ENCODE measurements at places on chromosomes 5 and 9.

GRCh38 chr5:1890296-1890695 lies 7.6 kb upstream of the IRX4 start:
- no peak for DNase-seq

DNA sequence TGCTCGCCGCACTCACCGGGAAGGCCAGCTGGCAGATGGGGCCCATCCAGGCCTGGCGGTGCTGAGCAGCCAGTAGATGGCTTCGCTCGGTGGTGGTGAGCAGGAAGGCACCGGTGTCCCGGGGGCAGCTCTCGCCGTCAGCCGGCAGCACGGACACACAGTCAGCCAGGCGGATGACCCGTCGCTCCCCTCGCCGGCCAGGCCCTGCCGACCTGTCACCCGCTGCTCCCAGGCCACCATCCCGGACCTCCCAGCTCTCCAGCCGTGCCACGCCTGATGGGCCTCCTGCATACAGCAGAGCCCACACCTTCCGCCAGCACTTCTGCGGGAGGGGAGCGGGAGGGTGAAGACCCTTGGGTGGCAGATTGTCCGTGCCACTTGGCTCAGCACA lies 1.4 kb downstream of the DOK3 start:
- DNase-seq = no peak

DNA sequence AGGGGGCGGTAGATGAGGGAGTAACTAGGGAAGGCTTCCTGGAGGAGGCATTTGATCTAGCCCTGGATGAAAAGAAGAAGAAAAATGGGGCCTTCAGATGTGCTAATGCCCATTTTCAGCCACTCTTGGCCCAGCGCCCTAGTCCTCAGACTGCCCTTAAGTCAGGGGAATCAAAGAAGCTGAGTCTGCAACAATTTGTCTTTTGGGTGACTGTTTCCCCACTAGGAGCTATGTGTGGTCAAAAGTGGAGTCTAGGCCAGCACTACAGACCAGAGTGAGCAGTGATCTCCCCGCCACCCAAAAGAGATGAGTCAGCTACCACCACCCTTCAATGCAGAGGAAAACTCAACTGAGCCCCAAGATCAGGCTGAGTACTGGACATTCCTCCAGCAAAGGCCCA lies 542.1 kb downstream of the BNC2 start:
- DNase-seq = no peak

GRCh38 chr5:28542987-28543386 lies 1504.6 kb upstream of the CDH9 start:
- DNase-seq = no peak

GRCh38 chr9:34954225-34954624 lies 3.9 kb upstream of the PHF24 start:
- no peak for DNase-seq

GRCh38 chr5:55492449-55492848 lies 42.3 kb downstream of the PLPP1 start:
- DNase-seq = no peak

- DNase-seq = no peak
These were observed 358.9 kb upstream of the RFX3 start for GRCh38 chr9:3884736-3885135.

DNA sequence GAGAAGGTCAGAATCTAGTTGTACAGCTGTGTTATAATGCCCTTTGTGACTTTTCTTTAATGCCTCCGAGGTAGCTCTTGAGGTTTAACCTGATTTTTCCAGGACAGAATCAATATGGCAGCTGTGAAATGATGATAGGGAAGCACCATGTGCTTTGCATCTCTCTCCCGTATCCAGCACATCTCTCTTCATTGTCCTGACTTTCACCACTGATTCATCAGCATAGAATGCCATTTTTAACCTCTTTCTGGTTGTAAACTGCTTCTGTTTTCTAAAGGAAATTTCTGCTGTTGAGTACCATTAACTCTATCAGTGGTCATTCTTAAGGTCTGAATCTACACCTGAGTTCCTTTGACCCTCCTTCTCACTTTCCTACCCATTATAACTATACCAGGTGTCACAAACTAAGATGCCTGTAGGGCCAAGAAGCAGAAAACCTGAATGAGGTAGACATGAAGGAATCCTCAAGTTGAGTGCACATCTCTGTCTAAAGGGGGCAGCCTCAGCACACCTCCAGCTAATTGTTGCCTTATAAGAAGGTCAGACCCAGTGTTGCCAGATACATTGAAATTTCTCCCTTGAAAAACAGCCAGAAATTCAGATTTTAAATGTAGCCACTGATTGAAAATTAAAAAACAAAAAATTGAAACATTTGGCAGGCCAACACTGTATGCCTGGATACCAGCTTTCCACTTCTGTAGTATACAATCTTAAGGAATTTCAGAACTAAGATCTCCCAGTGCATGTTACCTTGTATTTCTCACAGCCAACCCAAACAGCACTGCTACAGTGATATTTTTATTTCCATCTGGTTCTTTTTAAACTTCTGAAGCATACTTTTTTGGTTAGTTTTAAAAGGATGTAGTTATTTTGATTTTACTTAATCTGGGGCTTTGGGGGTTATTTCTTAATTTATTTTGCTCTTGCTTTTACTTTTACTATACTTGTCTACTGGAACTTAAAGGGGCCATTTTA lies 35.8 kb upstream of the TLX3 start:
- no peak for DNase-seq

DNA sequence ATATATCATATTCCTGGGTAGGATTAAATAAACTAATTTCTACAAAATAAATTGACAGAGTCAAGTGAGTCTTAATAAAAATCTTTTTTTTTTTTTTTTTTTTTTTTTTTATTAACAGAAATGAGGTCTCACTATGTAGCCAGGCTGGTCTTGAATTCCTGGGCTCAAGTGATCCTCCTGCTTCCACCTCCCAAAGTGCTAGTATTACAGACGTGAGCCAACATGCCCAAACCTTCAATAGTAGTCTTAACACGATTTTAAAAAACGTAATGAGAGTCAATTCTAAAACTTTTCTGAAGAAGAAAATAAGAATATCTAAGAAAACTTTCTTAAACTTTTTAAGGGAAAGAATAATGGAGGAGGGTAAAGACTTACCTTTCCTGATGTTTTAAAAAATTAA lies 84.2 kb downstream of the YIPF5 start:
- no peak for DNase-seq

- DNase-seq = no peak
These were observed 146.5 kb upstream of the TLX3 start for GRCh38 chr5:171162596-171162995.

GRCh38 chr5:66742083-66742895 lies 146.1 kb downstream of the MAST4 start:
- no peak for DNase-seq

DNA sequence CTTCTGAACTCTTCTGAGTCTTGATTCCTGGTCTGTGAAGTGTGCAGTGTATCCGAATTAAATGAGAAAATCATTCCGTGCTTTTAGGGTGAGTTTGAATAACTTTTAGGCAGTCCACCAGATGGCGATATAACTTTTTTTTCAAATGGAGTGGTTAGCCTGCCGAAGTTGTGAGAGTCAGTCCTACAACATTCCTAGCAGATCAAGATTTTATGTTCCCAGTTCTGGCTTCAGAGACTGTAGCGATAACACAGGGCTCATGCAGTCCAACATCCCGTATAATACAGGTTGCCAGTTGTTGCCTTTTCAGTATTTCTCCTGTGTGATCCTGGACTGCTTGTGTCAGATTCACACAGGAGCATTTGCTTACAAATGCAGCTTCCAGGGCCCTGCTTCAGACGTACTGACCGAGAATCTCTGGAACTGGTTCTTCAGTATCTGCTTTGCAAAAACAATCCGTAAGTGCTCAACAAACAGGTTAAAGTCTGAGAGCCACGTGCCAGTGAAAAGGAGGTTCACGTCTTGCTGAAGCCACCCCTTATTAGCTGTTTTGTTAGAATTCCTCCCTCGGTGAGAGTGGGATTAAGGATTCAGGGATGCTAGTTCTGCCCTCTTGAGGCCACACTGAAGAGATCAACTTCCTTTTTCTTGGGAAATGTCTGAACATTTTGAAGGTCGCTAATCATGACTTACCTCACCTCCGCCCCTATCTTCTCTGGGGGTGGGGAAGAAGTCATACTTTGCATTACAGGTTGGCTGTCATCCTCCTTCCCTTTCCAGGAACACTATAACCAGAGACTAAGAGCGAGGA lies 22.8 kb downstream of the SMIM3 start:
- DNase-seq = peak; percentile 87

DNA sequence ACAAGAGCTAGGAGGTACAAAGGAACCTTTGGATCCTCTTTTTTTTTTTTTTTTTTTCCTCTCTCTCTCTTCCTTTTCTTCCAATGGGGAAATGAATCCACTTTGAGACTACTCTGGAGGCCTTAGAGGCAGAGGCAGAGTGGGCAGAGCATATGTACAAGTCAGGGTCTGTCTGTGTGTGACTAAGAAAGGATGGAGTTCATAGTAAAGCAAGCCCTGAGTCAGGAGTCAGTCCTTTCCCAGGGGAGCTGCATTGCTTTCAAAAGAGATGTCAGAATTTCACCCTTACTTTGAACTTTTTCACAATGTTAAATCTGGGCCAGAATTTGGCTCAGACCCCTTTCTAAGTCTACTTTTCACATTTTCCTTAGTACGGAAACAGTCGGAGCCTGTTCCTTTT lies 792.4 kb upstream of the C9orf72 start:
- DNase-seq = no peak

GRCh38 chr5:40022057-40022456 lies 597.3 kb upstream of the DAB2 start:
- no peak for DNase-seq

DNA sequence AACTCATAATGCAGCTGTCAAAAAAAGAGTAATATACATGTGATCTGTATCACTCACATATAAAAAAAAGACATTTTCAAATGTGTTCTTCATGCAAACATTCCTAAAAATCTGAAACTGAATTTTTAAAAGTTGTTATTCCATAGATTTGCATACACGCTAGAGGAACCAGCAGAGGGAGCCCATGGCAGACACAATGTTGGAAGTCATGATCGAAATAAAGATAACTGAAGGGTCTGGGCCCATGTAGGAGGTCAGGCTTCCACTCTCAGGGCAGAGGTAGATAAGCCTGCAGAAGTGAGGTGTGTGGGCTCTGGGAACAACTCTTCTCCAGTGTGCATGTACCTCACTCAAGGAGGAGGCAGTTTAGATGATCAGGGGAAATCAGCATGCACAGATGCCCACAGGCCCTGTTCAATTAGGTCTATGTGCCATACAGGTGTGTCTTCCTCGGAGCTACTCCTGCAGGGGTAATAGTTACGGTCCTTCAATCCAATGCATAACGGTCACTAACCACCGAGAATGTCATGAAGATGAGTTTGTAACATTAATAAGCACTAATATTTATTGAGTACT lies 208.6 kb downstream of the EPB41L4A start:
- DNase-seq = no peak

DNA sequence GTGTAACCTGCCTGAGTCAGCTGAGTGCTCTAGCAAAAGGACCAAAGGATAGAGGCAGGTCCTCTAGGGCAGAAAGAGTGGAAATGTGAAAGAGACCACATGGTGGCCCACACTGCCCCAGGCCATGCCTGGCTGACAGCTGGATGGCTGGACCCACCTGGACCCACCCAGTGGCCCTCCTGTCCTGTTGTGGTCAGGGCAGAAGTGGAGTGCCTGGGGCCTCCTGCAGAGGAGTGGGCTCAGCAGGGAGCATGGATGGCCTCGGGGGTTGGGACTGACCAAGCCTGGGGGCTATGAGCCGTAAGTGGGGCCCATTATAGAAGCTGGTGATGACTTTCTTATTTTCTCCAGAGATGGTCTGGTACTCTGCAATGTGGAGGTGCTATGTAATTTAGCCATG lies 55.7 kb upstream of the FAM120AOS start:
- DNase-seq = no peak

DNA sequence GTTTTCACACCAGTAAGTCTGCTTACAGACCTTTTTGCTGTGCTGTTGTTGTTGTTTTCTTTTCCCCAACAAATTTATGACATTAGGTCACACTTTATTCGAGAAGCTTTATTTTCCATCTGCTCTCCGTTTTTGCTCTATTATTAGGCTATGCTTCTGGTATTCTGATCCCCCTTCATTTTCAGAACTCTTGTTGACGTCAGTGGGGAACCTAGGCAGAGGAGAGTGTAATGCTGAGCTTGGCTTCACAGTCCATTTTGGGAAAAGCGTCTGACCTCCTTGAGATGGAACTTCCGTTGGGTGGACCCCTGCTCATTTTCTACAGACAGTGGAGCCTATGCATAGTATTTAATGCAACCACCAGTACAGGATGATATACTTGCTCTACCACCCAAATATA lies 387.9 kb upstream of the MEF2C start:
- no peak for DNase-seq

DNA sequence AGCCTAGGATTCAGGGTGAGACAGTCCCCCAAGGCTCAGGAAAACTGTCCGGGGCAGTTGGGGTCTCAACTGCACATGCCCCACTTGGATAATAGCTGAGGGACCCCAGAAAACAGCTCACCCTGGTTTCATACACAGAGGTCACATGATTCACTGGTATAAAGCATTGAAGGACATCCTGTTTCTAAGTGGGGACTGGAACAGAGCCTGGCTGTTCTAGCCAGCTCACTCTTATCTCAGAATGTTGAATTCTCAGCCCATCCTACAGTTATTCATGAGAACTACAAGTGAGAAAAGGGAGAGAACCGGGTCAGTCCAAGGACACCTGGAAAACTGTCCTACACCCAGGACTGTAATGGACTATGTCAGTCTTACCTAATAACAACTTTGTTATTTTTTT lies 170.9 kb downstream of the FGF1 start:
- DNase-seq = no peak
